Activated CD4-positive, alpha-beta T cell treated with anti-CD3 and anti-CD28 coated beads, Interleukin-2, amount 50 U/mL, for 4 hours (primary cell): ENCODE measurements at places on chromosomes 12 and 14.
A peak's percentile ranks its signal among the peaks of the same experiment; 100 is the strongest.

- no peak for DNase-seq
Observed at GRCh38 chr12:114626-115211, 48.2 kb downstream of the IQSEC3 start.

DNA sequence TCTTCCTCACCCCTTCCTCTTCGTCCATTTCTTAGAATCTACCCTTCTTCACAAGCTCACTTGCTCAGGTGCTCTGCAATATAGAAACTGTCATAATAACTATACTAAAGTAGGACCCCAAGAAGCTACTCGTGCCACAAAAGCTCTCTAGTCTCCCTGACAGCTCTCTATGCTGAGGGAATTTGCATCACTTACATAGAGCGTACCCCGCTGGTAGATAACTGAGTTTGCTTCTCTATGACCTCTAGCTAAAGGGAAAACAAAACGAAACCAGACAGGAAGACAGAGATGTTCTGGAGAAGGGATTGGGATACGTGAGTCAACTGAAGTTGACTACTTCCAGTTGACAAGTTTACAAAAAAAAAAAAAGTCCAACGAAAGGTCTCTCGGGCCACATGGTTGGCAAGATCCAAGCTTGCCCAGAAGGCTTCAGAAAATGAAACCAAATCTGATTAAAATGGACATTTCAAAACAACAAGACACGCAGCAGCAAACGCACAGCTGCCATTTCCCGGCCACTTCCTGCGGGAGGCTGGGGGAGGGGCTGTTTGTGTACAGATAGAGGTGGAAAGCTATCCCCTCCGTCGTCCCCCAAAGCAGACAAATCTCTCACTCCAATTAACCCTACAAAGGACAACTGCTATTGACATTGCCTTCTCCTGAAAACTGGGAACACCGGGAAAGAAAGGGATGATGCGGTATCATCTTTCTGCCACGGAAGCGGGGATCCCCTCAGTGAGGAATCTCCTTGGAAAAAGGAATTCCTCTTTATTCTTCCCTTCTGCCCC, 1.3 kb downstream of the BAZ2A start:
- DNase-seq, result peak; percentile 41

- no peak for DNase-seq
Observed at GRCh38 chr14:54692284-54692772, 125.4 kb downstream of the SAMD4A start.

DNA sequence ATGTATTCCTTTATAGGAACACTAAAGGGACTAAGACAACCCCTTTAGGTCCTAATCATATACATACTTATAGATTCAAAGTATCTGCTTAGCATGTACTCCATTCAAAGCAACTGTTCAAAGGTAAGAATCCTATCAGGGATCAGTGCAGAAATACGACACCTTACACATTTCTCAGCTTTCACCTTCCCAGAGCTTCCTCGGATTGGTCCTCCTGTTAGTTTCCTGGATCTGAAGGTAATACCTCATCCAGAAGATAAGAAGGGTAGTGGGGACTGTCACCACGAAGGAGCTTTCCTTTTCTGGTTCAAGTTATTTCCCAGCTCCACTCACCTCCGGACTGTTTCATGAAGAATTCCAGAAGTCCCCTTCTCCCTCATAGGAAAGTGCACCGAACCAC, 38.0 kb downstream of the RCOR1 start:
- DNase-seq, result no peak

- DNase-seq, result no peak
Observed at GRCh38 chr12:19244312-19244711, 114.8 kb downstream of the PLEKHA5 start.

DNA sequence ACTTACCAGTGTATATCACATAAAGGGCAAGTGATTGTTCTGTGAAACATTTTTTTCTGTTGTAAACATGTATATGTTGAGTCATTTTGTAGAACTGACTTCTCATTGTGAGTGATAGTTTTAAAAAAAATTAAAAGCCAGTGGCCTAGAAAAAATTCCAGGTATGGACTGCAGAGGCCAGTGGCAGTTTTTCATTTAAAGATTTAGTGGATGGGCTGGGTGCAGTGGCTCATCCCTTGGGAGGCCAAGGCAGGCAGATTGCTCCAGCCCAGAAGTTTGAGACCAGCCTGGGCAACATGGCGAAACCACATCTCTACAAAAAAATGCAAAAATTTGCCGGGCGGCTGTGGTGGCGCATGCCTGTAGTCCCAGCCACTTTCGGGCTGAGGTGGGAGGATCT, 84.7 kb upstream of the MDM1 start:
- no peak for DNase-seq

DNA sequence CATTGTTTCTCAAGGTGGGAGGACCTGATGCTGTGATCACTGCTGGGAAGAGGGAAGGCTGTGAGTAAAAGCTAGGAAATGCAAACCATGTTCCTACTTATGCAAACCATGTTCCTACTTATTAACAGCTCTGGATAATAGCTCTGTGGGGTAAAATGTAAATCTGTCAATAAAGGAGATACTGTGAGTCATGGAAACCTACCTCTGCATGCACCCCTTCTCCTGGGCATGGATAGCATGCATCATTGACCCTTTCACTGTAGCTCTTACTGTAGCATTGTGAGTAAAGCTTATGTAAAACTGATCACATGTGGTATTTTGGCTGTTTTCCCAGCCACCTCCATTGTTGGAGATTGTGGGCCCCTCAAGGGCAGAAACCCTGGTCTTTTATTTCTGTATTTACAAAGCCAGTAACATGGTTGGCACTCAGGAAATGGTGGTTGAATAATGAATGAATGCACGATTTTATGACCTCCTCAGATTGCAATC, 253.7 kb downstream of the GRIN2B start:
- DNase-seq, result no peak

DNA sequence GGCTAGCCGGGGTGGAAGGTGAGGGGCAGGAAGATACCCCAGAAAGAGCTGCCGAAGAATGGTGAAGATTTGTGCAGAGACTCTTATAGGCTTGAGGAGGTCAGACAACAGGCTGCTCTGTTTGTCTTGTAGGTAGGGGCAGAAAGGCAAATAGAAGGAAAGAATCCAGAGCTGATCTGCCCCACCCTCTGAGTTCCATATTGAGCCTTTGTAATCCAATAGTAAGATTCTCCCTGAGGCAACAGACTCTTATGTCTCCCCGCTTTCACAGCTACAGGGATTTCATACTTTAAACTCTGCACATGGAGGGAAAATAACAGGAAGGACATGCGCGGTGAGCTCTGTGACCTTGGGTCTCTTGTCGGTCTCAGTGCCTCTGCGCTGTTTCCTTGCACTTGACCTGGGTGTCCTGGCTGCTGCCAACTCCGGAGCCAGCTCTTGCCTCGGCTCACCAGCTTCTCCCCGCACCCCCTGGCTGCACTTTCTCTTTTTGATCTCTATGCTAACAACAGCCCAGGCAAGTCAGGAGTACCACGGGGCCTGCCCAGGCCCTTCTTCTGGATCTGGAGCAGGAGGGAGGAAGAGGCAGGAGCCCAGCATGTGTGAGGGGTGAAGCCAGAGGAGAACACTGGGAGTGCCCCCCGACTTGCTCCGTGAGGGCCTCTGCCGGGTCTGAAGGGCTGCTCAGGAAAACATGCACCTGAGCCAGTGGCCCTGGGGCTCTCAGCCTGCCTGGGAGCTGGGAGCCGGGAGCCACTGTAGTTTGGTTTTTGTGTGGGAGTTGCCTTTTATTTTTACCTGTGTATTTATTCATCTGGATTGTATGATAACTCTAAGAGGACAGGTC, 75.8 kb downstream of the PPP1R36 start:
- no peak for DNase-seq

- no peak for DNase-seq
Observed at GRCh38 chr12:120849765-120850164, 54.4 kb downstream of the SPPL3 start.

DNA sequence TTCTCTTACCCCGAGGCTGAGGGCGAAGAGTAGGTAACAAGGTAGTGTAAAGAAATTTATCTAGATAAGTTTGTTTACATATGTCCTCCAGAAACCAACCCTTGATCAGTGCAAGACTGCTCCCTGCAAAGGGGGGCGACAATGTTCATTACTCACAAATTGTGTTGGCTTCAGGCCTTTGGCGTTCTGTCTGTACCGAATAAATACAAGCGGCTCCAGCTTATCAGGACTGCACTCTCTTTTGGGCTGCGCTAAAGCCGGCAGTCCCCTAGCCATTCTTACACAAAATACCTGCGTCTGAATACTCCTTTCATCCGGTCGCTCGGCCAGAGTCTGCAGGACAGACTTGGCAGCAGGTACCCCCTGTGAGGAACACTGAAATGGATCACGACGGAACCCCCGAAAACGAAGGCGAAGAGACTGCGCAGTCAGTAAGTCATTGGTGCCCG, 116.4 kb downstream of the PPHLN1 start:
- DNase-seq, result no peak

DNA sequence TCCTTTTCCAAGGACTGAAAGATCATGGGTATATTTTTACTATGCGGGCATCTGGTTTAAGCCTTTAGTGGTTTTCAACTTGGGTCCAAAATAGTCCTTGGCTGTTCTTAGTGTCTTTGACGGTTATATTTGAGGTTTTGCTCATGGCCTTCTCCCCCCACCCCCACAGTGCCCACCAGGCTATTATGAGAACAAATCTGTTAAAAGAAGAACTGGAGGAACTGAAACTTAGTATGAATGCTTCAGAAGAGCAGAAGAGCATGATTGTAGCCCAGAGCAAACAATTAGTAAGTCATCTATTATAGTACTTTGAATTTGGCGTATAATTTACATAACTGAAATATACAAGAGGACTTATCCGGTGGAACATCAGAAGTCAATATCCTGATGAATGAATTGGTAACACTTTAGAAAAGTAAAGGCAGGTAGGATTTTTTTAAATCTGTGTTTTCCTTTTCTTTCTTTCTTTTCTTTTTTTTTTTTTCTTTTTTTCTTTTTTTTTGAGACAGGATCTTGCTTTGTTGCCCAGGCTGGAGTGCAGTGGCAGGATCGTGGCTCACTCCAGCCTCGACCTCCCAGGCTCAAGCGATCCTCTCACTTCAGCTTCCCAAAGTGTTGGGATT, 71.8 kb upstream of the BCAT1 start:
- no peak for DNase-seq

DNA sequence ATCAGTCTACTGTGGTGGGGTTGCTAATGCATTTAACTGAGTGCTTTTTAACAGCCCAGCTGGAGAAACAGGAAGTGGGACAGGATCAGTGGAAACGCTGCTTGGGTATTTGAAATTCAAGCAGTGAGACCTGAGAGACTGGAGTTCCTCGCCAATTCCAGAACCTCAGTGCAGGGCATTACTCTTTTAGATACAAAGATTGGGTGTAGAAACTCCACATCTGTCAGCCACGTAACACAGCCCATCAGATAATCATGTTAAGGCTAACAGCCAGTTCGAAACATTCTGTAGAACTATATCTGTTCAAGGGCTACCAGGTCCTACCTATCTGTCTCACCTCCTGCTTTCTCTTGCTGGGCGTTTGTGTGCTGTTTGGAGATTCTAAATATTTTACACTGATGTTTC, 45.5 kb downstream of the RAD52 start:
- DNase-seq, result no peak

DNA sequence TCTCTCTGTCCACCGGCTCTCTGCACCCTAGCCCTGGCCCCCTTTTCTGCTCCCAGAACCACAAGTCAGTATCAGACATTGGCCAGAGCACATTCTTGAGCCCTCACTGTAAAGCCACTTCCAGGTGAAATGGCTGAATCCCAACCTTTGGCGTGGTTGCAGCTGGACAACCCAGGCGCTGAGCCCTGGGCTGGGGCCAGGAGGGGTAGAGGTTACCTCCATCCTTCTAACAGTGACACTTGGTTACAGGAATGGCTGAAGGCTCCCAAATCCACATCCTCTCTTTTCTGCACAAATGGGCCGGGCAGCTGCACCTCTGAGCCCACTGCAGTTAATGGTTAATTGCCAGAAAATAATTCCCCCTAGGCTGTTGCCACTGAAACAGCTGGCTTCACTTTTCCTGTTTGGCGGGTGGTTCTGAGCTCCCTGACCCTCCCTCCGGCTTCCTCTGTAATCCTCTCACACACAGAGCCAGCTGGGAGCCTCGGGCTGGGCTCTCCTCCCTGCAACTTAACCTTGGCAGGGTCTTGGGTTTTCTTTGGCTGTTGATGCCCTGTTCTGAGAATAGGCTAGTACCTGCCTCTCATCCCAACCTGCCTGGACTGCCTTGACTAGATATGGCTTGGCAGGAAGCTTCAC, 44.1 kb downstream of the TSPAN11 start:
- DNase-seq, result no peak

- no peak for DNase-seq
Observed at GRCh38 chr14:104221636-104222369, 83.4 kb downstream of the KIF26A start.

DNA sequence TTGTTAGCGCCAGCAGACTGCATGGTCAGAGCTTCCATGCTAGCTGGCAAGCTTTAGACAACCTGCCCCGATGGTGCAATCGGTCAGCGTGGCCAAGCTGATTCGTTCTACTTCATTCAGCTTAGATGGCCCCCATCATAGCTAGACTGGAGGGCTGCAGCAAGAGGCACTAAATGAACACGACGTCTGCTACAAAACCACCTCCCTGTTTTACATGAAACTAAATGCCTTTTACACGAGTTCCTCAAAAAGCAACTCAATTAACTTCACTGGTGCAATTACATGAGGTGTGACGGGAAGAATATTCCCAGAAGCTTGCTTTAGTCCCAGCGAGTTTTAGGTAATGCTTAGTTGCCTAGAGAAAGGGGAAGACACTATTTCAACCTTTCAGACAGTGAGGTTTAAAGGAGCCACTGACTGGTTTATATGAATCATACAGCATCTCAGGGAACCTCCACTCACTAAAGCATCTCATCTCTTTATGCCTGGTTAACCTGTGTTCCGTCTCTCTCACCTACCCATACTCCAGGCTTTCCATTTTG, 8.4 kb downstream of the NIN start:
- no peak for DNase-seq

DNA sequence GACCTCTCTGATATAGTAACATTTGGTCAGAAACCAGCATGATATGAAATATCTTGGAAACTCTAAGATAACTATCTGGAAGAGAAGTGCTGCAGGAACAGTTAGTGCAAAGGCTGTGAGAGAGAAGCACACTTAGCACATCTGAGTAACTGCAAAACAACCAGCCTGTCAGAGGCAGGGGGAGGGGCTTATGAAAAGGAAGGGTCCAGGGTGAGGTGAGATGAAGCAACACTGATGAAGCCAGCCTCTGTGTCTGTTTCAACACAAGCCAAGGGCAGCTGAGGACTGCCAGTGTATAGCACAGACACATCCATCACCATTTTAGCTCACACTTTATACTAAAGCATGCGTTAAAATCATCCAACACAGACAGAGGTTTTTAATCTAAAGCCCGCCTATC, 37.4 kb upstream of the OVCH1 start:
- DNase-seq, result no peak
